ENCODE measurements at places on chromosomes 1 and 21.

DNA sequence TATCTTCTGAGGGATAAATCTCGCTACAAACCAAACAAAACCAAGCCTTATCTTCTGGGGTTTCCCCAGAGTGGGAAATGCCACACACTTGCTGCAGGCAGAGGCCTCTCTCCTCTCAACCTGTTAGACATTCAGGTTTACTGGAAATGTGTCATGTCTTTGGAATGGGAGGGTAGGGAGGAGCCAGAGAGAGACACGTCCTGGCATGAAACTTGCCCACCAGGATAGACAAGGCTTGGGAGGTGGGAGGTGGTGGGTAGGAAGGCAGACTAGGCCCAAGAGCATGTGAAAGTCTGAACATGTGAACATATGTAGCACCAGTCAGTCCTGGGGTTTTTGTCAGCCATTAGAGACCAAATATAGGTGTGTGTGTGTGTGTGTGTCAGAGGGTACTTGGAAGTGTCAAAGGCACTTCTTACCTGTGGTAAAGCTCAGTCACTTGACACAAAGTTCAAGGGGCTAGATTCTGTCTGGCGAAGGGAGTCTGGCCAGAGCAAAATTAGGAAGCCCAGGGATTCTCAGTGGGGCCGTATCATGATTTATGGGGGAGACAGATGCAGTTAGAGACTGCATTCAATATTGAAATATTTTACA, 32.4 kb upstream of the PIGC start:
- no peak for DNase-seq

- peak; percentile 45 for DNase-seq
These were observed 669 bp downstream of the XPR1 start for GRCh38 chr1:180632326-180633056.

DNA sequence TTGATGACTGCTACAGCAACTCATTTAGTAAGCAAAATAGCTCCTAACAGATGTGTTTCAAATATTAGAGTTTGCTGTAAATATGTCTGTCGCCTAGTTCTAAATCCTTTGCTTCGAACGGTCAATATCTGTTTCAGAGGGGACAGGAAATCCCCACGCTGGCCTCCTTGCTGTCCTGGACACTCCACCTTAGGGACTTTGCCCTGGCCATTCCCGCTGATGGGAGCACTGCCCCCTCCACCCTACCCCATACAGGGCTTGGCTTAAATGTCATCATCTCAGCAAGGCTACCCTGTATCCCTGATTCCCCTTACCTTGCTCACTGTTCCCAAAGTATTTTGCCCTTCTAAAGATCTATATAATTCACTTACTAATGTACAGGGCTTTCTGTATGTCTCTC, 86.1 kb upstream of the HIVEP3 start:
- no peak for DNase-seq

DNA sequence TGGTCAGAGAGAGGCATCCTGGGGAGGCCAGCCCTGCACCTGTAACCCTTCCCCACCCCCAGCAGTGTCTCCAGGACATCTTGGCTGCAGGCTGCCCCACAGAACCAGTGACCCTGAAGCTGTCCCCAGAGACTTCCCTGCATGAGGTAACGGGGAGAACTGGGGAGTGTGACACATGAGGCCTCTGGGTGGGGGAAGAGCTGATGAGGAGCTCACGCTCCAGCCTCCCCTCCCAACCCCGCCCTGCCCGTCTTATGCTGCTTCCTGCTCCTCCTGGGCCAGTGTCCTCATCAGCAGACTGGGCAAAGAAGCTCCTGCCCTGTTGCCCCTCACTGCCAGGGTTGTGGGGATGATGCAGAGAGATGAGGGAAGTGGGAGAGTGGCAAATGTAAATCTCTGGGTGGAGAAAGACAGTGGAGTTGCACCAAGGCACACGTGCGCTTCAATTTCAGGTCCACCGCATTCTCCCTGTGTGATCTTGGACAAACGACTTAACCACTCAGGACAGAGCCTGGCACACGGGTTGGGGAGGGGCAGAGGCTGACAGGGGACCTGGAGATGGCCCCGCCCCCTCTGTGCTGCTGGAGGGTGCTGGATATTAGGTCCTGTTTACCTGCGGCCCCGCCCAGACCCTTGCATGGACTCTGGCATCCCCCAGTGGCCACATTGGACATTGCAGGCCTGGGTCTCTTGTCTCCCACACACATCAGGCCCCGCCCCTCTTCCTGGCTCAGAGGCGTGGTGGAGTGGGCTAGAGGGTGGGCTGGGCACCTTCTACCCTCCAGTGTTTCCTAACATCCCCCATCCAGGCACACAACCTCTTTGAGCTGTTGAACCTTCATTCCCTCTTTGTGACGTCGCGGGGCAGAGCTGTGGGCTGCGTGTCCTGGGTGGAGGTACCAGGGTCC, 12.3 kb downstream of the CLCNKB start:
- peak; percentile 73 for DNase-seq

DNA sequence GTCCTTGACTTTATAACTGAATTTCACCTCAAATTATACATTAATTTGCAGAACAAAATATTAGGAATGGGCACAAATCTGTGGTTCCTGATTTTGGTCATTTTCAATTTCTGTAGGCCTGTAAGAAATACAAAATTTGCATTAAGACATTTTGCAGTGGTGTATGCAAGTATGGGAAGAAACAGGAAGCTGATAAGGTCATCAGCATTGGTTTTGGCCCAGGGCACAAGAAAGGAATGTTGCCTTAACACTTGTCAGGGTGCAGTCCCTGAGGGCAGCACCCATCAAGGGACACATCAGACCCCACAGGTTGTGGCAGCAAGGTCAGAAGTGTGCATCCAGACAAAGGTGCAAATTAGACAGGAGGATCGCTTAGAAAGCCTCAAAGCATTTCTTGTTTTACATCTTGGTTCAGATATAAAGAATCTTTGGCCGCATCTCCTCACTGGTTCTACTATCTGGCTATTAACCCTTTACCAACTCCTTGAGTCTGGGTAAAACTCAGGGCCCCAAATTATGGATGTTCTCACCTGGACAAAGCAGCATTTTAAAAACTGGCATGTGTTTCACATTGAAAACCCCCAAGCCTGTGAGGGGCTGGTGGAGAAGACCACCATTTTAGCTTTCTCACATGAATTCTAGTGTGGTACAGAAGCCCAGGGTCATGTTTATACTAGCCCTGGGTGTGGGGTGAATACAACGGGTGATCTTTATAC, 182.4 kb downstream of the CDC7 start:
- DNase-seq, result no peak
